Mesendoderm (in vitro differentiated cells): ENCODE measurements at places on chromosomes 3 and 15.

DNA sequence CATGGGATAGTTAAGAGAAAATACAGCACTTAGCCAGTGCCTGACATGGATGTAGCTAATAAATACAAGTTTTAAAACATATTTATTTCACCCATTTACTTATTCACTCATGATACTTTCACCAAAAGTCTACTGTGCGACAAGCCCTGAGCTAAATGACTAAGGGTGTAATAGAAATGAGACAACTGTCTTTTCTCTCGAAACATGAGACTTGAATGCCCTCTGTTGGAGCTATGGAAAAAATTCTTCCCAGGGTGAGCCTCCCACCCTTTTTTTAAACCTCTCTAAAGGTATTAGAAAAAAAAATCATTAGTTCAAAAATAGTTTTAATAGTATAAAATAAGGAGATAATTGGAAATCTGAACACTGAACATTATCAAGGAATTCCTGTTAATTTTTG is 24.3 kb upstream of the RPL14 start:
- peak; percentile 26 for DNase-seq

GRCh38 chr15:91302588-91303439 is 202.8 kb downstream of the SV2B start:
- DNase-seq: peak; percentile 81

GRCh38 chr3:61541694-61542093 is 19.7 kb upstream of the PTPRG start:
- no peak for DNase-seq

GRCh38 chr3:179421500-179421899 is 29.8 kb downstream of the GNB4 start:
- peak; percentile 28 for DNase-seq

DNA sequence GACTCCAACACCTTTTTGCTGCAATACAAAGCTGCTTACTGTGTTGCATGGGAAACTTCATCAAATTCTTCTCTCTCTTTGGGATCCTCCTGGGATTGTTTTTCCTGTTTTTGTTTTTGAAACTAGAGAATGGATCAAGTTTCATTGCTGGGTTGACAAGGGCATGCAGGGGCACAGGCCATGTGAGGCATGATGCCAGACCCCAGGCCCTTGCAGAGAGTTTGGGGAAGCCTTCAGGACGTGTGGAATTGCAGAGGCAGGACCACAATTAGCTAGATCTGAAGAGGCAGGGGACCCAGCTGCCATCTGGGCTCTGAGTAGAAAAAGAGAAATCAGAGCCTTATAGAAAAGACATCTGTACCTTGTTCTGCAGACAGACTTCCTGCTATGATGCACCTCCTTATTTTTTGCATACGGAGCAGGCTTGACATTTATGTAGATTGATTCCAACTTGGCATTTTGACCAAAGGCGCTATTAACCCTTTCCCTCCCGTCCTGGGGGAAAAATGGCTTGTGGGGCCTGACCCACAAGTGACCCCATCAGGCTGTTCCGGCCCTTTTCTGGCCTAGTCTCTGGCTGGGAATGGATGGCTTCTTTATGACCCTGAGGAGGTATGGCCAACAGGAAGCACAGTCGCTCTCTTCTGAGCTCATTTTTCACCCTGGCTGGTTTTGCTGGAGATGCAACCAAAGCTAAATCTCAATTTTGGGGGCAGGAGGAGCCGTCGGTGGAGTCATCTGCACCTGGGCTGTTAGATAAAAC is 44.3 kb upstream of the CHRNB4 start:
- DNase-seq: peak; percentile 19
